ENCODE measurements at places on chromosomes 5 and 9.
A peak's percentile ranks its signal among the peaks of the same experiment; 100 is the strongest.

GRCh38 chr9:117936185-117937130, 232.3 kb downstream of the TLR4 start:
- no peak for DNase-seq

- DNase-seq, result peak; percentile 60
These were observed 4.6 kb downstream of the MYO10 start for GRCh38 chr5:16931334-16932110.

- DNase-seq, result no peak
These were observed 30.5 kb downstream of the SFXN1 start for GRCh38 chr5:175508896-175509295.

DNA sequence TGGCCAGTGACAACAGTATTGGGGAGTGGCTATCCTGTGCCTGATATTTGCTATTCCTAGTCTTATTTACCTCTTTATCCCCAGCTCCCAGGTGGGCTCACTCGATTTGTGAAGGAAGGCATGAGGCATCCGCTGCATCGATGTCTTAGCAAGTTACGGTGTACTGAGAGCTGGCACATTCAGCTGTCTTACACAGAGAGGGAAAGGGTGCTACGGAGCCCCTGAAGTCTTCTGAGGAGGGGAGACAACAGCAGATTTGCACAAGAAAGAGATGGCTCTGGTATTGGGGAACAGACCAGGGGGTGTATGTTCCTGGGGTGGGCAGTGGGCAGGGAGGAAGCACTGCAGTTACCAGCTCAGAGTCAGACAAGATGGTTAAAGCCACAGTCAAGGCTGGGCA, 172.6 kb downstream of the FGF18 start:
- no peak for DNase-seq

GRCh38 chr9:33623658-33624586, 99.9 kb downstream of the ANKRD18B start:
- DNase-seq, result peak; percentile 95

GRCh38 chr5:1495525-1495897, 28.2 kb downstream of the LPCAT1 start:
- no peak for DNase-seq

GRCh38 chr9:6712041-6712440, 45.7 kb upstream of the KDM4C start:
- DNase-seq, result no peak

DNA sequence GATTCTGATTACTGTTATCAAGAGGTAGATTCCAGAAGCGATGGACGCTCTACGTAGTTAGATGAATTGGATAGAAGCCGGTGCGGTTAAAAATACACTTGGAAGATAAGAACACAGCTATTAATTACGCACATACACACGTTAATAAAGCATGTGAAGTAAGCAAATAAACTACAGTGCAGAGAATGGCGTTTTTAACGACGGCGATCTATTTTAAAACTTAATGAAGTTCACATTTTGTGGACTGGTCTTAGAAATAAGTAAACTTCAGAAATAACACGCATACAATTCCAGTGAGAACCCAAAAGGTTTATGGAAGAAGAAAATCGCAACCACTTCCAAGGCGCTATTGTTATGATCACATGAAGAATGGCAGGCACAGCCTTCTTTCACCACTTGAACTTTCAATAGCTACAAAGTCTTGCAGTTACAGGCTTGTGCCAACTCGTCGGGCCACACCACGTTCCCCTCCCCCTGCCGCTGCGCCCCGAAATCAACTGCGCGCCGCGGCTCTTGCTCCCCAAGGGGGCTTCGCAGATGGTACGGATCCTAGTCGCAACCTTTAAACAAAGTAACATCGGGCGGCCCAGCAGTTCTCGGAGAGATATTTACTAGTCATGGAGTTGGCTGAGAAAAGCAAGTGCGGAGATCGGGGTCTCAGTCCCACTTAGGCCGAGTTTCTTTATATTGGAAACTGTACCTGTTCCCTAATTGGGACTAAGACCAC, 866 bp upstream of the SEMA6A start:
- DNase-seq, result peak; percentile 24

DNA sequence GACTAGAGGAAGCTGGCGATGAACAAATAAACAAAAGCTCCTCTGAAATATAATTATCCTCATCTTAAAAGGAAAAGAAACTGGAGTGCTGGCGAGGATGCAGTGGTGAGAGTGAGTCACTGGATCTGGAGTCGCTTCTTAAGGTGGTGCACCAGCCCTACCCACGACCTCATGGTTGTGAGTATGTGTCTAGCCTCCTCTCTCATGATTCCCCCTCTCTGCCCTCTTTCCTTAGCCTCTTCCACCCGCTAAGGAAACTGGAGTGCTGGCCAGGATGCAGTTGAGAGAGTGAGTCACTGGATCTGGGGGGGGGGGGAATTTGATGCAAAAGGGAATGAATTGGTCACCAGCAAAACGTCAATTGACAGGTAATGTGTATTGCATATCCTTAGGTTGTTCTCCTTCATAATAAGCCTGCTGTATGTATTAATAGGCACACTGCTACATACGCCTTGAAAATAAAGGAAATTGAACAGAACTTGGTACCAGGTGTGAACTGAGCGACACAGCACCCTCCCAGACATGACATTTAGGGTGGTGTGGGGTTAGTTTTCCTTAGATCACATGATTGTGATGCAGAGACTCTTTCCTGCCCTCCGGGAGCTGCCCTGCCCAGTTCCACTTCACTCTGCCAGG, 36.3 kb upstream of the EBF1 start:
- DNase-seq, result no peak

DNA sequence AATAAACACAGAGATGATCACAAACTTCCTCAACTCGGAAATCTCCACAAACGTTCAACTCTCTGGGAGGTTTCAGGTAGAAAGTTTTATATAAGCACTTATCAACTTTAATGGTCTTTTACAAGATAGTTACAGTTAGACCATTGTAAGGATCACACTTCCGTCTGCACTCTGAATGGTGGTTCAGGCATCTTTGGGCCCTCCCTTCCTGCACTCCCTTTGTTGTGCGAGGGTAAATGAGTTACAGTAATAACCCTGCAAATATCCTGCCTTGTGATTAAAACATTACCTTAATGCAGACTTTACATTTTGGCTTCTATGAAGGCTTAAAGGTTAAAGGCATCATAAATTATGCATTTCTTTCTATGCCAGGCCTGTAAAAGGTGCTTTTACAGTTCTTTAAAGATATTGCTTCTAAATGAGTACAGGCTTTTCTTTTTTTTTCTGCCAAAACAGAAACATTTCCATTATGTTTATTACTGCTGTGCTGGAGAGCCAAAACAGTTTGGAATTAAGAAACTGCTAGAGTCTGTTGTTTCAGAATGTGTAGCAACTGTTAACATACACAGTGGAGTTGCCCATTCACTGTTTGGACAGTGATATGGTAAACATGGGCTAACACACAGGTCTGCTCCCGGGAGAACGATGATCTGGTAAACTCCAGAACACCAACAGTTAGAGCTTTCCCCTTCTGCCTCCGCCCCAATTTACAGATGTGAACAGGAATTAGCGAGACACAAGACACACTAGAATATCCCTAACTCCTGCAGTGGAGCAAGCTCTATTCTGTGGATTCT, 1.1 kb downstream of the PRUNE2 start:
- DNase-seq, result no peak
